ENCODE measurements at places on chromosomes 11 and 22.

DNA sequence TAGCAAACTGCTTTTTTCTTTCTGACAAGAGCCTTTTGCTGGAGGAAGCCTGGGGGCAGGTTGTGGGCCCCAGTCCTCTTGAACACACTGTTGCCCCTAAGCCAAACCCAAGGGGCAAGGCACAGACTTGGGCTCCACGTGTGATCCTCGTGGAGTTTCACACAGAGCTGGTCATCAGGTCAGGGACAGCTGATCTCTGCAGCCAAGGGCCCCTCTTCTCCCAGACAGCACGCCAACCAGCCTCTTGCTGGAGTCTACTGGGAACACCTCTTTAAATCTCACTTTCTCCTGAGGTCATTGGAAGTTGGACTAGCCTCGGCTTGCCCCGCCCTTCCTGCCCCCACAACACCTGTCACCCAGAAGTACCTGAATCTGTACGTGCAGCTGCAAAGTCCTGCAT lies 39.8 kb downstream of the C11orf58 start:
- DNase-seq: no peak

DNA sequence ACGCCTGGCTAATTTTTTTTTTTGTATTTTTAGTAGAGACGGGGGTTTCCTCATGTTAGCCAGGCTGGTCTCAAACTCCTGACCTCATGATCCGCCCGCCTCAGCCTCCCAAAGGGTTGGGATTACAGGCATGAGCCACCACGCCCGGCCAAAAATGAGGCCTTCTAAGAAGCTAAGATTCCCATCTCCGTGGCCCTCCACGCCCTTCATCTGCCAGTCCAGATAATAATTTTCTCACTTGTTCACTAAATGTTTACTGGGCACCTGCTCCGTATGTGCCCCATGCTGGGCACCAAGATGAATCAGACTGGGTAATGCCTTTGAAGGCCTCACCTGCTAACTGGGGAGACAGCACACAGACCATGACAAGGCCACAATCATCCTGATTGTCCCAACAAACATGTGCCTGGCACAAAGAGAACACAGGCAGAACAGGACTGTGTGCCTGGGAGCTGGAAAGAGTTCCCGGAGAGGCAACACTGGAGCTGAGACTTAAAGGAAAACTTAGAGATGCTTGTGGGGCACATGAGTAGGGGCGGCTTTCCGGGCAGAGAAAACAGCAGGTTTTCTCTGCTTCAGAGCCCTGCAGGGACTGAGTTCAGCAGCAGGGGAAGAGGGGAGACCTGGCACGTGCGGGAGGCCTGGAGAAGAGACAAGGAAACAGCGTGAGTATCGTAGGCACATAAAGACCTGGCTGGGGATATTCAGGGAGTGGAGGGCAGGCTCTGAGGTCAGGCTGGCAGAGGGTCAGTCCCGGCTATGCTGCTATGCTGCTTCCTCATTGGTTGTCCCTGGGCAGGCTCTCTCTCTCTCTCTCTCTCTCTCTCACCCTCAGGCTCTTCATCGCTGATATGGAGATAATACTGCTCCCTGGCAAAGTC lies 2.4 kb downstream of the KIAA0930 start:
- no peak for DNase-seq

- no peak for DNase-seq
These were observed 380.7 kb downstream of the MN1 start for GRCh38 chr22:27420817-27421361.

GRCh38 chr11:103961010-103961409 lies 75.4 kb upstream of the DDI1 start:
- no peak for DNase-seq

GRCh38 chr22:47434336-47435203 lies 672.1 kb downstream of the TBC1D22A start:
- no peak for DNase-seq

GRCh38 chr11:93939084-93939760 lies 81.9 kb upstream of the HEPHL1 start:
- DNase-seq: no peak

DNA sequence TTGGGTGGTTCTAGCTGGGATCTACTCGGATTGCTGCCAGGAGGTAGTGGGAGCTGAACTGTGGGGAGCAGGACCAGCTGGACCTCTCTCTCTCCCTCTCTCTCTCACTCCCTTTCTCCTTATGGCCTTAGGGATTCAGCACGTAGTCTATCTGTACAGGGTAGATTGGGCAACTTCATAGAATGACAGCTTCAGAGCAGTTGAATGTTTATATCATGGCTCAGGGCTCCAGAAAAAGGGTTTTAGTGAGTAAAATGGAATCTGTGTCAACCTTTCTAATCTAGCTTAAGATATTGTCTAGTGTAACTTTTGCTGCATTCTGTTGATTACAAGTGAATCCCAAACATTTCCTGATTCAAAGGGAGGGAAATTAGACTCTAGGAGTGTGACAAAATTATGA lies 127.7 kb upstream of the PDGFD start:
- DNase-seq: no peak

DNA sequence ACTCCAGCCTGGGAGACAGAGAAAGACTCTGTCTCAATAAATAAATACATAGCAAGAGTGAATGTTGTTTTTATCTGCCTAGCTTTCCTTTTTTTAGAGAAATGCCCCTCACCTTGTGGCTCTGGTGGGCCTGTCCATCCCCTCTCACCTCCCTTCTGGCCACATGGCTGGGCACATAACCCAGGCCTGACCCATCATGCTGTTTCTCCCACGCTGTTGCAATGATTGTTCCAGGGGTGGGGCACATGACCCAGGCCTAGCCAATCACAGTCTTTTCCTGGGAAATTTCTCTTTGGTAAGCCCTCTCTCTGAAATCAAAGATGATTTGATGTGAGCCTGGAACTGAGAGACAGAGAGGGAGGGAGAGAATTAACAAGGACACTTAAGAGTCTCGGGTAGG lies 5.5 kb upstream of the CYTH4 start:
- DNase-seq: no peak

Measured in KG1 (cell line).